ENCODE measurements at places on chromosomes 6 and 20. TPM values are rescaled to one million over a fixed set of nuclear protein-coding genes. Genes with fewer than 3 reads are reported as not detected.

- DNase-seq, result no peak
- H3K4me3 ChIP-seq, result no peak overlapping the region
- H3K4me1 ChIP-seq, result no peaks in the 10 kb centered on the region
- H3K36me3 ChIP-seq, result no peaks in the 10 kb centered on the region
These were observed 970.0 kb upstream of the SLC35B3 start for GRCh38 chr6:9405369-9405768.

BFSP1 gene
- total RNA-seq, result 0.36 TPM

DNA sequence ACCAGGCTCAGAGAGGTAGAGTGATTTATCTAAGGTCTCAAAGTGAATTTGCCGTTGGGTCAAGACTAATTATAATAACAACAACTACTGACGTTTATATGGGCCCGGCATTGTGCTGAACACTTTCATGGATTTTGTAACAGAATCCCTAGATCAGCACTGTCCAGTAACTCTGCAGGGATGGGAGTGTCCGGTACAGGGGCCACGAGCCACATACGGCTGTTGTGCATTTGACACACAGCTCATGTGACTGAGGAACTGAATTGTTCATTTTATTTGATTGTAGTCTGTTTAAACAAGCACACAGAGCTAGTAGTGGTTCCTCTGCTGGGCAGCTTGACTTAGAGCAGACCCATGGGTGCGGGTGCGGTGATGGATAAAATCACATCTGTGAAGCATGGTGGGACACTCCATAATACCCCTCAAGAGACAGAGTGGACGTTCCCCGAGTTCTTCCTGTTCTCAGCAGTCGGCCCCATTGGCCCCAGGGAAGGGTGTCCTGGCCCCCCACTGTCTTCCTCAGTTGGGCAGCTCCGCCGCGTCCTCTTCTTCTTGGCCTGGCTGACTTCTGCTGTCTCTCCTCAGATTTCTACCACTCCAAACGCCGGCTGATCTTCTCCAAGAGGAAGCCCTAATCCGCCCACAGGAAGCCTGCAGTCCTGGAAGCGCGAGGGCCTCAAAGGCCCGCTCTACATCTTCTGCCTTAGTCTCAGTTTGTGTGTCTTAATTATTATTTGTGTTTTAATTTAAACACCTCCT is 6.8 kb downstream of the CDKN1A start:
- no peaks in the 10 kb centered on the region for H3K27me3 ChIP-seq
- H3K4me1 ChIP-seq, result peaks cover 26% of the 10 kb centered on the region
- no peak overlapping the region for H3K27ac ChIP-seq
- no peak for DNase-seq
- no peak overlapping the region for H3K4me3 ChIP-seq

PGBD1 gene
- 3.4 TPM for total RNA-seq

TULP4 gene
- 58.1 TPM for total RNA-seq
